ENCODE measurements at places on chromosomes 5 and 9.
A peak's percentile ranks its signal among the peaks of the same experiment; 100 is the strongest.

DNA sequence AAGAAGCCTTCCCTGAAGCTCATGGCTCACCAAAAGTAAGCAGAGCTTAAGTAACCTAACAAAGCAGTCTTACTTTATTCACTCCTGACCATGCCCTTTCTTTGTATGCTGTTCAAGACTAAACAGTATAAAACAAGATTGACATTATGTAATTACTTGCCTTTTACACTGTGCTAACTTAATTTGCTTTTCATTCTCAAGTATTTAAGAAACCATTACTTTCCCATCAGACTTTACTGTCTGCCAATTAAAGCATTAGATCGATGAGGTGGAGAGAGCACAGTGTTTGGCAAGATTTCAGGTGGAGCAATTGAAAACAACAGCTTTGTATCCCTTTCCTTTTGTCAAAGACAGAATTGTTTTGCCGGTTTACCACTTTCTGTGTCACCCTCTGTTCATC, 98.2 kb downstream of the RORB start:
- DNase-seq = no peak

DNA sequence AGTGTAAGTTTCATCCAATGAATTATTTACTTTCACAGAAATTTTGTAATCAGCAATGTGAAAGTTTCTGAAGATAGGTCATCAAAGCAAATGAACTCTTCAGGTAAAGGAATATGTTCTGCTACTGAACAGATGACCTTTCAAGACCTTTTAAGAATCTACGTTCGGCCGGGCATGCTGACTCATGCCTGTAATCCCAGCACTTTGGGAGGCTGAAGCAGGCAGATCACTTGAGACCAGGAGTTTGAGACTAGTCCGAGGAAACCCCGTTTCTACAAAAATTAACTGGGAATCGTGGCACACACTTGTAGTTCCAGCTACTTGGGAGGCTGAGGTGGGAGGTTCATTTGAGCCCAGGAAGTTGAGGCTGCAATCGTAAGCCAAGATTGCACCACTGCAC, 578.4 kb upstream of the COX7C start:
- no peak for DNase-seq

DNA sequence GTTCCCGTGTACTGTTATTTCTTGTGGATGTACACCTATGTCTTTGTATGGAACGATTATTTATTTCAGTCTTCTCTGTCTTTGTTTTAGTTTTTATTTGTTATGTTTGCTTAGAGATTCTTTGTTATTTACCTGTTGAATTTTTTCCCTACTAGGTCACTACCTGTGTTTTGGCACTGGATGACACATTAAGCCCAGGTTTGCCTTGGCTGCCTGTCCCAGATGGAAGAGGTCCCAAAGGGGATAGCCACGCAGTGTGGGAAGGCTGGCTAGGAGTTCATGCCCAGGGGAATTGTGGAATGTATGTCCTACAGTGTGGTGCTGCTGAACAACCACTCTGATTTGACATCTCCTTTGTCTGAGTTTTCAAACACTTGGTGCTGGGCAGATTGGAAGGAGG, 15.6 kb upstream of the SLC36A2 start:
- no peak for DNase-seq

GRCh38 chr5:81632679-81633078, 118.2 kb downstream of the SSBP2 start:
- DNase-seq = no peak

- peak; percentile 74 for DNase-seq
Observed at GRCh38 chr5:144187699-144188294, 17.1 kb downstream of the KCTD16 start.

DNA sequence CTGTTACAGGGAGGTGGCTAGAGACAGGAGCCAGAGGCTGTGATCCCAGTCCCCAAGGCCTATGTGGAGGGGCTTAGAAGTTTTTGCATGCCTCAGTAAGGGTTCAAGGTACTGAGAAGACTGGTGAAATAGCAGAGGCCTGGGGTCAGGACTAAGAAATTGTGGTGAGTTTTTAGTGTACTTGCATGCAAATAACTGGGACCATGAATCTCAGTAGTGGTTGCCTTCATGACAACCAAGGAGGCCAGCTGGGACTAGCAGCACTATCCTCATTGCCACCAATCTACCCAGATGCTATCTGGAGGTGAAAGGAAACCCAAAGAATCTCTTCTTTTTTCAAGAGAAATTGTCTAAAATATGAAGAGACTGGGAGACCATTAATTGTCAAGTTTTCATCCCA, 395.1 kb downstream of the CETN3 start:
- DNase-seq = no peak

Data from stimulated activated CD4-positive, alpha-beta T cell treated with anti-CD3 and anti-CD28 coated beads, Interleukin-2, amount 100 ng/mL, for 4 hours (primary cell).